ENCODE measurements at places on chromosomes 5 and 9. TPM values are rescaled to one million over a fixed set of nuclear protein-coding genes. Genes with fewer than 3 reads are reported as not detected.
A peak's percentile ranks its signal among the peaks of the same experiment; 100 is the strongest.

Gene SPATA31C1
- not detected for polyA plus RNA-seq

GRCh38 chr5:56360816-56361215 is 127.7 kb upstream of the ANKRD55 start:
- no peak for DNase-seq
- H3K27me3 ChIP-seq = peaks cover 3% of the 10 kb centered on the region
- no peaks in the 10 kb centered on the region for H3K4me1 ChIP-seq
- no peak overlapping the region for H3K4me3 ChIP-seq
- H3K36me3 ChIP-seq = no peaks in the 10 kb centered on the region

GRCh38 chr5:179261301-179262125 is 83.7 kb downstream of the ADAMTS2 start:
- no peaks in the 10 kb centered on the region for H3K36me3 ChIP-seq
- H3K27ac ChIP-seq = no peak overlapping the region
- DNase-seq = no peak
- H3K4me3 ChIP-seq = no peak overlapping the region
- no peaks in the 10 kb centered on the region for H3K27me3 ChIP-seq

DNA sequence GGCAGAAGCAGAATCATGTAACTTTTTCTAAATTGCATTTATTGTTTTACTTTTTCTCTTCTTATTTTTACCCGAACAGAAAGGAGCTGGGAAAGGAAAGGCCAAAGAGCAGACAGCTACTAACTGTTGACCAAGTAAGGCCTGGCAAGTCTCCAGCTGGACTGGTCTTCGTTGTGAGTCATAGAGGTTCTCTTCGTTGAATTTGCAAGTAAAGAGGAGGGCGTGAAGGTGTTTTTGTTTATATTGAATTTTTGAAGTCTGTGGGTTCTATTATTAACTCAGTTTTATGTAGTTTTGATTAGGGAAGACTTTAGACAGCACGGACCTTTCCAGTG is 416.5 kb upstream of the CCNH start:
- no peaks in the 10 kb centered on the region for H3K36me3 ChIP-seq
- H3K4me3 ChIP-seq = no peak overlapping the region
- no peaks in the 10 kb centered on the region for H3K27me3 ChIP-seq
- no peaks in the 10 kb centered on the region for H3K4me1 ChIP-seq

DNA sequence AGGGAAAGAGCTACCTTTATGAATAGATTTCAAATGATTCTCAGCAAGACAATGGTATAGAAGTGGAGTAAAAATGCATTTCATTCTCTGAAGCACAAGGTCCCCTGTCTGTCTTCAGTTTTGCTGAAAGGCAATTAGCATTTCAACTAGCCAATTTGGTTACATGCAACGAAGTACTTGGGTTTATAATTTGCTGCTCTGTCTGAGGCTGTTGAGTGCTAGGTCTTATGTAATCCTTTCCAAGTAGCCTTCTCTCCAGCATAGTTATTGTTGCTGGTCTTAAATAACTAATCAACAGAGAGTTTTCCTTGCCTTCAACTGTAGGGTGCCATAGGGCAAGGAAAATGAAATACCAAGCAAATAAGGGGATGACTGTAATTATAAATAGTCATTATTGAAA is 4.5 kb downstream of the ADGRV1 start:
- H3K27ac ChIP-seq = no peak overlapping the region
- peaks cover 11% of the 10 kb centered on the region for H3K27me3 ChIP-seq
- no peaks in the 10 kb centered on the region for H3K36me3 ChIP-seq
- H3K4me1 ChIP-seq = no peaks in the 10 kb centered on the region
- no peak for DNase-seq

- no peak for DNase-seq
- H3K4me1 ChIP-seq = no peaks in the 10 kb centered on the region
- H3K36me3 ChIP-seq = 0 out of 2 replicates have a peak, but pooled peaks cover 3% of the 10 kb centered on the region
- H3K4me3 ChIP-seq = no peak overlapping the region
Observed at GRCh38 chr5:112794410-112794809, 56.7 kb downstream of the APC start.

- no peaks in the 10 kb centered on the region for H3K27me3 ChIP-seq
- H3K27ac ChIP-seq = no peak overlapping the region
- H3K36me3 ChIP-seq = no peaks in the 10 kb centered on the region
- no peak overlapping the region for H3K4me3 ChIP-seq
Observed at GRCh38 chr9:99497641-99498040, 275.6 kb downstream of the SEC61B start.

- peaks cover 80% of the 10 kb centered on the region for H3K4me1 ChIP-seq
- H3K27ac ChIP-seq = peak overlapping the region; percentile 71
- peak overlapping the region; percentile 62 for H3K4me3 ChIP-seq
- H3K36me3 ChIP-seq = peaks cover 6% of the 10 kb centered on the region
- DNase-seq = peak; percentile 55
Observed at GRCh38 chr5:14675865-14676300, 11.4 kb downstream of the OTULIN start.

DNA sequence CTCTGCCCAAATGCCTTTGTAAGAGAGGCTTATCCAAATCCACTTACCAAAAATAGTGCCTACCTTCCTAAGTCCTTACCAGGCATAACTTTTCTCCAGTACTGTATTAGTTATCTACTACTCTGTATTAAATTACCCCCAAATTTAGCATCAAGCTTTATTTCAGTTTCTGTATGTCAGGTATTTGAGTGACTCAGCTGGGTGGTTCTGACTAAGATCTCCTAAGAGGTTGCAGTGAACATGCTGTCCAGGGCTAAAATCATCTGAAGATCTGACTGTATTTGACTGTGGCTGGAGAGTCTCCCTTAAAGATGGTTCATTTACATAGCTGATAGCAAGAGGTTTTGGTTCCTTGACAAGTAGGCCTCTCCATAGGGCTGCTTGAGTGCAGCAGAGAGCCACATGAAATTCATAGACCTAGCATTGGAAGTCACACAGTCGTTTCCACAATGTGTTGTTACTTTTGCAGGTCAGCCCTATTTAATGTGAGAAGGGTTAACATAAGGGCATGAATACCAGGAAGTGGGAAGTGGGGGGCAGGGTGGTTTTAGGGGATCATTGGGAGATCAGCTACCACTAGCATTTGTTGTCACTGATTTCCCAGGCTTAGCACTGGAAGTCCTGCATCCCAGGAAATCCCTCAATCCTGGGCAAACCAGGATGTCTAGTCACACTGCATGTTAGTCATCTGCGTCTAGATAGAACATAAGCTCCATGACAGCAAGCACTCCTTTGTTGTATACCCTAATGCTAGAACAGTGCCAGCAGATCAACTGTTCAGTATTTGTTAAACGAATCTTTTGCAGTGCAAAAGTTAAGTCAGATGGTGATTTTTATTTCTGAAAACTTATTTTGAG is 2.0 kb upstream of the ZNF622 start:
- H3K27ac ChIP-seq = peak overlapping the region; percentile 94
- peaks cover under 1% of the 10 kb centered on the region for H3K36me3 ChIP-seq
- H3K4me1 ChIP-seq = peaks cover 24% of the 10 kb centered on the region
- H3K27me3 ChIP-seq = no peaks in the 10 kb centered on the region
- peak overlapping the region; percentile 95 for H3K4me3 ChIP-seq
- peak; percentile 57 for DNase-seq

DNA sequence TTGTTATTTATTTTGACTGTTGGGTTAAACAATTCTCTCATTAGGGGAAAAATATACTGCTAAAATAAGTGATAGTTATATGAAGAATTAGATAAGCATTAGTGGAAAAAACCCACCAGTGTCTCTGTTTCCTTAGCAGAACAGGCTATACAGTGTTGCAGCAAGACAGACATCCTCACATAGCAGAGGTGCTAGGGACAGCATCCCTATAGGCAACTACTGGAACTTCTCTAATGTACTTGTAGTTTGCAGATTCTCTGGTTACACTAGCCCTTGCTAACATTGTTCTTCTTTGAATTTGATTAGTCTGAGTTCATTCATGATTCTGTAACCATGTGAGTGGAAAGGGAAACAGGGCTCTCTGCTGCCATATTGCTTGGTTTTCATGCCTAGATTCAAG is 661.8 kb upstream of the RGMB start:
- no peaks in the 10 kb centered on the region for H3K27me3 ChIP-seq
- H3K4me1 ChIP-seq = no peaks in the 10 kb centered on the region
- H3K4me3 ChIP-seq = no peak overlapping the region
- H3K27ac ChIP-seq = no peak overlapping the region

- H3K36me3 ChIP-seq = no peaks in the 10 kb centered on the region
- H3K27me3 ChIP-seq = no peaks in the 10 kb centered on the region
- no peak overlapping the region for H3K27ac ChIP-seq
- DNase-seq = no peak
- no peaks in the 10 kb centered on the region for H3K4me1 ChIP-seq
Observed at GRCh38 chr9:76232861-76233489, 161.3 kb downstream of the RFK start.

Gene ZMYND19
- 4.4 TPM for polyA plus RNA-seq

Gene F12
- polyA plus RNA-seq = 9.5 TPM

Gene FAM219A
- 0.21 TPM for polyA plus RNA-seq

Measured in GM12878 (cell line).